Stimulated activated naive CD4-positive, alpha-beta T cell treated with Interleukin-2 at 50 U/mL for 16 hours (primary cell): ENCODE measurements at places on chromosomes 7 and 10.

- DNase-seq, result no peak
Observed at GRCh38 chr7:82172017-82172416, 271.6 kb downstream of the CACNA2D1 start.

- no peak for DNase-seq
Observed at GRCh38 chr7:21383227-21384220, 44.4 kb upstream of the SP4 start.

GRCh38 chr7:21782996-21783395, 162.7 kb downstream of the CDCA7L start:
- DNase-seq, result no peak

DNA sequence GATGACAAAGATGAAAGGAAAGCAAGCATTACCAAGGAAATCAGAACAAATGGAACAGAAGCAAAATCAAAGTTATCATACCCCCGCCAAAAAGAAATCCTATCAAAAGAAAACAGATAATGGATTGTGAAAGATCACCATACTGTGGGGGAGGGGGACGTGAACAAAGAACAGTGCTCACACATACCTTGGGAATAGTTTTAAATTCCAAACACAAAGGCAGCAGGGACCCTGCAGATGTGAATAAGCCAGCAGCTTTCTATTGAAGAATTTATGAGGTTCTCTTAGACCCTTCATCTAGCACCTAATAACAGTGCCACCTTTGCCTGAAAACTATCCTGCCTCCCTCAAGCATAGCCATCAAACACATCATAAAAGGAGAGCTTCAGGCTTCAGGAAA, 94.0 kb downstream of the AKR1D1 start:
- no peak for DNase-seq
